ENCODE measurements at places on chromosomes 5 and 9. TPM values are rescaled to one million over a fixed set of nuclear protein-coding genes. Genes with fewer than 3 reads are reported as not detected.

GRCh38 chr5:97544240-97544639, 361.2 kb upstream of the RIOK2 start:
- DNase-seq = no peak

GRCh38 chr9:137302449-137303150, 529 bp upstream of the NRARP start:
- DNase-seq = no peak

- DNase-seq = no peak
These were observed 35.3 kb downstream of the MTREX start for GRCh38 chr5:55343107-55343506.

DNA sequence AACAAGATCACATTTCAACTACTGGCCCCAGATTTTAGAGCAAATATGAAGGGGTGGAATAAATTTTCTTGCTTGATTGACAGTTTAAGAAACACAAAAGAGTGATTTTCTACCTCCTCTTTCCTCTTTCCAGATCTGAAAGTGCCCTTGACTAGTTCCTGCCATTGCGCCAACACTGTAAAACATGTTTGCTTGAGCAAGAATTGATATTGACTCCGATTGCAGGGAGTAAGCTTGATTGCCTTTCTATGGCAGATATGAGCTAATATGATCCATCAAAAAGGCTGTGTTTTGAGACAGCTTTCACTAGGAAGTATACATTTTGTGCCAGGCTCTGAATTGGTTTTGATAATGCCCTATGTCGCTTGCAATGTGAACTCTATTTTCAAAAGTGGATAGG, 508.8 kb downstream of the SEMA5A start:
- DNase-seq = no peak

GRCh38 chr5:157456301-157456700, 3.7 kb upstream of the NIPAL4 start:
- DNase-seq = no peak

- no peak for DNase-seq
These were observed 5.2 kb downstream of the SLC31A2 start for GRCh38 chr9:113155911-113156588.

The ZNF462 gene
- 8.8 TPM for total RNA-seq

The LRRC14B gene
- not detected for total RNA-seq

All from epithelial cell of proximal tubule (primary cell).